ENCODE measurements at places on chromosomes 11 and 22. TPM values are rescaled to one million over a fixed set of nuclear protein-coding genes. Genes with fewer than 3 reads are reported as not detected.

FXYD6 gene
- 28.1 TPM for total RNA-seq

OR8D1 gene
- not detected for total RNA-seq

HBE1 gene
- total RNA-seq, result not detected

NXPE2 gene
- 0.42 TPM for total RNA-seq

SLC6A5 gene
- not detected for total RNA-seq

OR10D3 gene
- not detected for total RNA-seq

APOL4 gene
- 2.8 TPM for total RNA-seq

TRIM44 gene
- 37.7 TPM for total RNA-seq

DNAJB13 gene
- not detected for total RNA-seq

ESAM gene
- 25.3 TPM for total RNA-seq

SHANK3 gene
- 22.5 TPM for total RNA-seq

PTPN5 gene
- 5.5 TPM for total RNA-seq

TMEM151A gene
- total RNA-seq, result not detected

C11orf42 gene
- total RNA-seq, result not detected

PLXNB2 gene
- total RNA-seq, result 60.9 TPM

Data from heart right ventricle (tissue), 16 donors.